ENCODE measurements at places on chromosomes 12 and 14.

- DNase-seq: no peak
Measured at GRCh38 chr12:8779862-8780261, 42.6 kb upstream of the A2ML1 start.

DNA sequence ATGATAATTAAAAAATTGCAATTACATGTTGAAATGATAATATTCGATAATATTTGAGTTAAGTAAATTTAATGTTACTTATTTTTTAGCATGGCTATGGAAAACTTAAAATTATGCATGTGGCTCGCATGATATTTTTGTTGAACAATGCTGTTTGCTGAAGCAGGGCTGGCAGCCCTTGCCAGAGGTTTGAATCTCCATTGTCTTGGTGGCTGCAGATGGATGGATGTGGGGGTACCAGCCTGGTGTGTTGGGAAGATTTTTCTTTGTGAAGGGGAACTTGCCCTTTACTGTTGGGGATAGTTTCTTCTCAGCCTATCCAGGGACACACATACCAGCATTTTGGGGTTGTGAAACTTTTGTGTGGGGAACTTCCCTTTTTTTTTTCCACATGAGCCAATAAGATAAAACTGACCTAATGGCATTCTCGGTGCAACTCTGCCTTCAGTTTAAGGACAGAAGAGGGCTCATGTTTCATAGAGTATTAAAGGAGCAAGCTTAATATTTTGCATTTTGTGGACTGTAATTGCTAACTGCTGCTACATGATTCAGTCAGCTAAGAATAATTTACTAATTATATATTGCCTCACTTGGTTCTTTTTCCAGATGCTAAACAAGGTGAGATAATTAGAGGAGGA is 8.8 kb downstream of the RASSF3 start:
- DNase-seq: no peak

DNA sequence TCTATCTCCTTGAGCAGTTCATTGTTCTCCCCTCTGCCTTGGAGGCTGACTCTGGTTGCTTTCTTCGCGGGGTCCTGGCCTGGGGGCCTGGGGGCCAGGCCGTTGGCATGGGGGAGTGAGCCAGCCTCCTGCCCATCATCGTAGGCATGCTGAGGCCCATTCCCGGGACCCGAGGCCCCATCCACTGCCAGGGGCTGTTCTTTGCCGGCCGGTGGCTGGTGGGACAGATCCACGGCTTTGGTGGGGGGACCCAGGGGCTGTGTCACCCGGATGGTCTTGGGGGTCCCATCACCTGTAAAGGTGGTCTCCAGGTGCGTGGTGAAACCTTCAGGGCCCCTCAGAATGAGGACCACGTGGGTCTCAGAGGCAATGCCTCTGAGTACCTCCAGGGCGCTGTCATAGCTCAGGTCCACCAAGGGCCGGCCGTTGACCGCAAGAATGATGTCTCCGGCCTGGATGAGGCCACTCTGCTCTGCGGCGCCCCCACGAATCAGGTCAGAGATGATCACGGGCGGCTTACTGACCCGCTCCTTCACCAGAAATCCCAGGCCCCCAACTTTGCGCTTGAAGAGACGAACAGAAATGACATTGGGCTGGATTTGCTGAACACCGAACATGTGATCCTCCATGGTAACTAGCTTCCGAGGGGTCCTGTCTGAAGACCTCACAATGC is 30.8 kb downstream of the NOS1 start:
- no peak for DNase-seq

GRCh38 chr14:54146601-54147000 is 190.0 kb upstream of the BMP4 start:
- DNase-seq: no peak

GRCh38 chr14:48584031-48584430 is 908.6 kb upstream of the MDGA2 start:
- no peak for DNase-seq

DNA sequence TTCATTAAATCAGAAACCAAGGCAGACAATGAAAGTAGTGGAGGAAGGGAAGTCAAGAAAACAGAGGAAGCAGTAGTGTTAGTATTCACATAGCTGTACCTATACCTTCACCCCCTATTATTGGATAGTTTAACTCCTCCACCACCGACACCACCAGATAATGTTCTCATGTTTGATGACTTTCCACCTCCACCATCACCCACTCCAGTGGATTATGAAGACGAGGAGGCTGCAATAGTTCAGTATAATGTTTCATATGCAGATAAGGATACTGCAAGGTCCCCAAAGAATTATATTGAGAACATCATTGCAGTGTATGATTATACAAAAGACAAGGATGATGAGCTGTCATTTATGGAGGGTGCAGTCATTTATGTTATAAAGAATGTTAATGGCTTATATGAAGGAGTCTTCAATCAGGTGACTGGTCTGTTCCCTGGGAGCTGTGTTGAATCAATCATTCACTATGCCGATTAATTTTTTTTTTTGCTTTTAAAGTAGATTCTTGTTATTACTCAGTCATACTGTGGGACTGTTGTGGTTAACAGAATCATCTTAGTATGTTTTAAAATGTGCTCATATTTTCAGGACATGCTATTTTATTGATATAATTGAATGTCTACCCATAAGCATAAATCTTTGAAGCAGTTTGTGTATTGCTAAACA is 32.2 kb upstream of the KTN1 start:
- no peak for DNase-seq
